ENCODE measurements at places on chromosomes 12 and 14.

DNA sequence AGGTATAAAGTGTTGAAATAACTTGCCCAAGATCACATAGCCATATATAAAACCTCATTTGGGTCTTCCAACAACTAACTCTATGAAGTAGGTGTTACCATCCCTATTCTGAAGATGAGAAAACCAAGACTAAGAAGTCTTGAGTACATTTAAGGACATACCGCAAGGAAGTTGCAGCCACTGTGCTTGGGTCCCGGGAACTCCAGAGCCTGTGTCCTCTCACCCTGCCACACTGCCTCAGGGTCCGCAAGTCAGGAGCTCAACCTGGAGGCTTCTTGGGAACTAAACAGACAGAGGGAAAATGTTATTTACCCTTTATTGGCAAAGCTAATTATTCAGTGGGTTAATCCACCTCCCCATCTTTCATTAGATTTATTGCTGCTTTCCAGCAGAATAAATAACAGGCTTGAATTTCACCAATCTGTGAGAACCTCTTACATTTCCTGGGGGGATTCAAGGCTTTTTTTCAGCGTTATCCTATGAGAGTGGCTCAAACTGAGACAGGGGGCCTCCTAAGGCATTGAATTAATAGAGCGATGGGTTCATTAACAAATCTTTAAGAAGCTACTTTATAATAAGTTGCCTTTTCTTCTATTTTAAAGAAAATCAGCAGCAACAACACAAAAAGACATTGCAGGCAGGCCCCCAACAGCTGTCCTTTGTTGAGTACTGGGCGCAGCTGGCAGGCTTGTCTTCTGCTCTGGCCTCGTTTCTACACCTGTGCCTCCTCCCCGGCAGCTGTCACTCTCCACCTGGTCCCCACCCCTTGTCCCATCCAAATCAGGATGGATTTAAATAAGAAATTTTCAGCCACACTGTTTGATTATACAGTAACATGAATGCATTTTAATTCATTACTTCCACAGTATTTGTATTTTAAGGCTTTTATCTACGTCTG lies 25.3 kb downstream of the PHLDA1 start:
- DNase-seq, result no peak

GRCh38 chr14:25552826-25553225 lies 502.9 kb upstream of the STXBP6 start:
- DNase-seq, result no peak

GRCh38 chr12:130120012-130120805 lies 42.1 kb upstream of the FZD10 start:
- DNase-seq, result no peak

GRCh38 chr12:106790020-106790419 lies 15.5 kb downstream of the RIC8B start:
- no peak for DNase-seq

DNA sequence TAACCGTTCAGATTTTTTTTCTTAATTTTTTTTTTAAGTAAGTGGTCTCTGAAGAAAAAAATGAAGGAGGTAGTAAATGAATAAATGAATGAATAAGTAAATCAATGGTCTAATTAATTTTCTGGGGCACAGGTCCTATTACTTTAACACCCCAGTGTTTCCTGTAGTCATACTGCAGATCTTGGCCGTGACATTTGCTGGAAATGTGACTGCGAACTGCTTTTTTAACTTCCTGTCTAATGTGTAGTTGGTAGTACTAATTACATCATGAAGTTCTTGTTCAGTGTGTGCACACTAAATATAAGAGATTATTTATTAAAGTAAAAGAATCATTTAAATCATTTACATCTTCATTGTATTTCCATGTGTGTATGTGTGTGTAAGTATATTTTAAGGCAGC lies 45.4 kb downstream of the AEBP2 start:
- DNase-seq, result no peak

GRCh38 chr12:128789356-128789929 lies 34.3 kb downstream of the SLC15A4 start:
- DNase-seq, result no peak
